ENCODE measurements at places on chromosomes 16 and 17. TPM values are rescaled to one million over a fixed set of nuclear protein-coding genes. Genes with fewer than 3 reads are reported as not detected.

GRCh38 chr17:57880086-57880456 is 30.2 kb upstream of the MRPS23 start:
- no peak for DNase-seq

DNA sequence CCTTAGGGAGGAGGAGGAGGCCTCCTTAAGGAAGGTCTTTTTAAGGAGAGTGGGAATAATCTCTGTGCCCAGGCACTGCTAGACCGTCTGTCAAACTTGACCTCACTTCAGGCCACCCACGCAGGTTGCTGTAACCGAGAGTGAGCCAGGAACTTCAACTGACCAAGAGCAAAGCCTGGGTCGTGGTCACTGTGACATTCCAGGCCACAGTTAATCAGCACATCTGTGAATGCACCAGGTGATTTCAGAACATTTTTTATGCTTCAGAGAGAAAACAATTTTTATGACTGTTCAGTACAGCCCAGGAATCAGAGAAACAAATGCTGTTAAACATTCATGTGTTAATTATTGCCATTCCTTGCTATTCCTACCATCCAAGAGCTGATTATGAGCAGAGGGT is 226.6 kb upstream of the ASIC2 start:
- no peak for DNase-seq

DNA sequence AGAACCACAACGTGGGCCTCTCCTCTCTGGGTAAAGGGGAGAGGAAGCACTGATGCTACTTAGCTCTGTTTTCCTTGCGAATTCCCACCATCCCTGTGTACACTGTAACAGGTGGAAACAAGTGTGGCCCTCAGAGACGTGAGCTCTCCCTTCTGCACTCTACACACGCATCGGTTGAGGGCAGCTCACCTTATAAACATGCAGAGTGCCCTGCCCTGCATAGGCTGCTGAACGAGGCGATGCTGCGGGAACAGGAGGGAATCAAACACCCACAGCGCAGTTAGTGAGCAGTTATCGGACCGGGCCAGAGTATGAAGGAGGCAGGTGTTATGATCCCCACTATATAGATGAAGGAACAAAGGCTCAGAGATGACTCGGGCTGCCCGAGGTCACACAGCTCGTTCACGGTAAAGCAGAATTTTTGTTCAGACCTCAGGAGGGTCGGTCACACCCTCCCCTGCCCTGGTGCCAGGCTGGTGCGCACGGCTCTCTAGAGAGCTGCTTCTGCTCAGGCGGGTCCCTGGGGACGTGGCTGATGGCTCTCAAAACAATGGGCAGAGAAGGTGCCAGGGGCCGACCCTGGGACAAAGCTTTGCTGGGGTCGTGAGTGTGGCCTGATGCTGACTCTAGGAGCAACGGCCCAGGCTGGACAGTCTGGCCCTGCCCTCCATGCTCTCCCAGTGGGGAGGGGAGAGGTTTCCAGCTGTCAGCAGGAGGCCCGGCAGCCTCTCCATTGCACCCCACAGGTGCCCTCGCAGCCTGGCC is 68.5 kb downstream of the RPH3AL start:
- no peak for DNase-seq

GRCh38 chr17:17698371-17698770 is 17.1 kb downstream of the RAI1 start:
- no peak for DNase-seq

- no peak for DNase-seq
These were observed 21.2 kb downstream of the TBX2 start for GRCh38 chr17:61420745-61421398.

DNA sequence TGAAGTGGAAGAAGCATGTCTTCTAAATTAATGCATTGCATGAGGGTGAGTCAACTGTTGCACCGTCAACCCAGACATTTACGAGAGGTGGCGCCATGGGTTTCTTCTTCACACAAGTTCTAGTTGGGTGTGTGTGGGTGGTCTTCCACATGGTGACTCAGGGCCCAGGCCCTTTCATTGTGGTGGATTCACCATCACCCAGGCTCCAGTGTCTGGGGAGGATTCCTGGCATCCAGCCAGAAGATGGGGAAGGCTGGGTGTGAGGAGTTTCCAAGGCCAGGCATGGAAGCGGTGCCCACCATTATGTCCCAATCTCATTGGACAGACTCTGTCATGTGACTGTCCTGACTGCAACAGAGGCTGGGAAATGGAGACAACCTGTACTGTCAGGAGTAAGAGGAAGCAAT is 21.4 kb upstream of the JPH3 start:
- no peak for DNase-seq

DNA sequence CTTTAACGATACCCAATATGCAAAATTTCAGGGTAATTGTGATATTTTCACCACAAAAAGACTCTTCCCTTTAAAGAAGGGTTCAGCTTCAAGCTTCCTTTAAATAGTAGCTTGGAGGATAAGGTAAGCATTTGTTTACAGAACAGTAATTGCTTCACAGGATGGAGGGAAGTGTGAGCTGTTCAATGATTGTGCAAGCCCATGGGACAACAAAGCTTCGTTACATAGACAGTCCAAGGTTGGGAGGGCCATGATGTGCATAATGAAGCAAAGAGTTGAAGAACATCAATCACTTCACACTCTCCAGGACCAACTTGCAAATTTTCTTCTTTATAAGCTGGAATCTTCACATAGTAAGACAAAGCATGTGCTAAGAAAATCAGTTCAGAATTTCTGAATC is 145.0 kb upstream of the ASIC2 start:
- DNase-seq, result no peak

- no peak for DNase-seq
These were observed 17.9 kb upstream of the TRPV3 start for GRCh38 chr17:3575511-3575910.

GRCh38 chr16:81720973-81721906 is 57.9 kb upstream of the PLCG2 start:
- no peak for DNase-seq

DNA sequence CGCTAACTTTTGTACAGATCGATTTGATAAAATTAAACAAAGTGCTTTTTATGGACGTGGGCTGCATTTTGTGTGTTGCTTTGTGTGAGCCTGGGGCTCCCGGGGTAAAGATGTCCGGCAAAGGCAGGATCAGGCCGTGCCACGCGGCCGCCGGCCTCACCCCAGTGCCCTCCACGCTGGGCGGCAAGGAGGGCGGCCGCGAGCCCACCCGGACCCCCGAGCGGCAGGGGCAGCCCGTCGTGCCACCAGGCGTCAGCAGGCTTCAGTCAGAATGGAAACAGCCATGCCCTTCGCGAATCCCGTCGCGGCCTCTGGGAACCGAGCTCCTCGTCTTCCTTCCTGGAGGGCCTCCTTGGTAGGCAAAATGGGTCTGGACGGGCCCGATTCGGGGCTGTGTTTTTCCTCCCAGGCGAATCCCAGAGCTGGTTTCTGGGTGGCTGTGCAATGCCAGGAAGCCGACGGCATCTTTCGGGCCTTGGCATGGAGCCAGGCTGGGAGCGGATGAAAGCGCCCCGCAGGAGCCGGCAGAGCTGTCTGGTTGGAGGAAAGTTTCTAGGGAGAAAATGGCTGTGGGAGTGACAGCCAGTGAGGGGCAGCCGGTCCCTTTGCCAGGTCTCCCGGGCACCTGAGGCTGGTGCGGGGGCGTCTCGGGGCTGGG is 5.5 kb downstream of the SOX8 start:
- no peak for DNase-seq

- no peak for DNase-seq
These were observed 51.8 kb upstream of the JPH3 start for GRCh38 chr16:87550495-87550961.

- no peak for DNase-seq
These were observed 98.3 kb upstream of the HLF start for GRCh38 chr17:55166506-55166905.

DNA sequence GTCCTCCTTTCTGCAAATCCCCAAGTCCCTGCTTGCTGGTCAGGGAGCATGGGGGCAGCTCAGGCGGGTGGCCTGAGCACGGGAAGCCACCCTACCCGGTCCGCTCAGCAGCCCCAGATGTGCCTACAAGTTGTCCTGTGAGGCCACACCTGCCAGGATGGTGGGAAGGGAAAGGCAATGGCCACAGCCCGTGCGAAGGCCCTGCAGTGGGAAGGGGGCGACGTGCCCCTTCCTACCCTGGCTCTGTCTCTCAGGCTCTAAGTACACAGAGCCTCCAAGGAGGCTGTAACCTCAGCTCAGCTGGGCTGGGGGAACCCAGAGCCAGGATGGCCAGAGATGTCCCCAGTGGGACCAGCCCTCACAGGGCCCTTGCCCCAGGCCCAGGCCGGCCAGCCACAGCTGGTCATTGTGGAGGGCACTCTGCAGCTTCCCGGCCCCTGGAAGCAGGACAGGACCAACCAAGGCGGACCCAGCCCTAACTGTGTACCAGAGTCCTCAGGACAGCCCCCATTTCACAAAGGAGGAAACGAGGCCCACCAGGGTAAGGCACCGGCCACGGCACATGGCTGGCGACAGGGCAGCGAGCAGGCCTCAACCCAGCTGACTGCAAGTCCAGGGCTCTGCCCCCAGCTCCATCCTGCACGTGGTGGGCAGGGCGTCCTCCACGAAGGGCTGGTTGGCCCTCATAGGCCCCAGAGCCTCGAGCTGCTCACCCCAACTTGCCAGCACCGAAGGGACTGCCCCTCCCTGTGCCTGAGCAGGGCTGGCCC is 82.3 kb downstream of the RTN4RL1 start:
- no peak for DNase-seq

- no peak for DNase-seq
These were observed 410 bp upstream of the HOXB5 start for GRCh38 chr17:48593840-48594537.

- no peak for DNase-seq
These were observed 263.0 kb upstream of the RPL38 start for GRCh38 chr17:73940511-73940910.

GRCh38 chr17:14340857-14341754 is 40.2 kb downstream of the HS3ST3B1 start:
- DNase-seq, result no peak

GRCh38 chr16:25966172-25967097 is 274.7 kb downstream of the HS3ST4 start:
- no peak for DNase-seq

GRCh38 chr16:23334950-23335349 is 32.8 kb downstream of the SCNN1B start:
- no peak for DNase-seq

DNA sequence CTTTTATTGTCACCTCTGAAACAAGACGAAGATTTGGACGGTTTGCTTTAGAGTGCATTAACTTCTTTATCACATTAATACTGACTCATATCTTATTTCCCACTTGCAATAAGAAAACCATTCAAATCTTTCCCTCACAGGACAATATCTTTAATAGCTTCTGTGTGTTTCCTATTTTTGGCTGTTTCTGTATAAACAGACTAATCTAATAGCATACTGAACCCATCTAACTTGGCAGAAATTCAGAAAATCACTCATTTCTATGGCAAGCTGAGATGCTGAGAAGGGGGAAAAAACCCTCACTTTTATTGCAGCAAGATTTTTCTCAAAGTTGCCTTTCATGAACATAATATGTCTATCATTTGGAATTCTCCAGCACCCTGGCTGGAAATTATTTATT is 524.9 kb downstream of the WWOX start:
- no peak for DNase-seq

DNA sequence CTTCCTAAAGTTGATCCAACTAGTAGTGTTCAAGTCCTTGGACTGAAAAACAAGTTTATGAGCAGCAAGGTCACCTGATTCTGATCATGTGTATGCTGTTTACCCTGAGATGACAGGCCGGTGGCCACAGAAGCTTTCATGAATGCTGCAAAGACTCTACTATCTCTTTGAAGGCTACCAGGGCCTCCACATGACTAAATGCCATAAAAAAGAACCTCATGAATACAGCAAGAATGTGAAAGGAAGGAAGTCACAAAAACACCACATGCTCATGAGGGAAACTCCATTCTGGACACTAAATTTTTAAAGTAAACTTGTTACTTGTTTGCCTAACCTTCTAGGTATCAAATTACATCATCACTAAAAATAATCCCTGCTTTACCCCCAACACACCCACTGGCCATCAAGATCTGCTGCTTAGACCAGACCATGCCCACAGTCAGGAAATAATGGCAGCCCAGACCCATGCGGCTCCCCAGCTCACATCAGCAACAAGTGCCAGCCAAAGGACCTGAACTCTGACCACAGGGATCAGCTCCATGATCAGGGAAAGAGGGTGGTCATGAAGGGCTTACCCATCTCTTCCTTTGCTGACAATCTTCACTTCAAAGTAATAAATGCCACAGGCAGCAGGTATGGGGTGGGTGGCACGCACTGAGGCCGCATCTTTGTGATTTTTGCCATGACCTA is 1.4 kb downstream of the RANBP10 start:
- no peak for DNase-seq

- no peak for DNase-seq
These were observed 77.7 kb upstream of the EEF2KMT start for GRCh38 chr16:5175266-5175665.

- no peak for DNase-seq
These were observed 57.3 kb downstream of the EPN2 start for GRCh38 chr17:19294443-19294842.

DNA sequence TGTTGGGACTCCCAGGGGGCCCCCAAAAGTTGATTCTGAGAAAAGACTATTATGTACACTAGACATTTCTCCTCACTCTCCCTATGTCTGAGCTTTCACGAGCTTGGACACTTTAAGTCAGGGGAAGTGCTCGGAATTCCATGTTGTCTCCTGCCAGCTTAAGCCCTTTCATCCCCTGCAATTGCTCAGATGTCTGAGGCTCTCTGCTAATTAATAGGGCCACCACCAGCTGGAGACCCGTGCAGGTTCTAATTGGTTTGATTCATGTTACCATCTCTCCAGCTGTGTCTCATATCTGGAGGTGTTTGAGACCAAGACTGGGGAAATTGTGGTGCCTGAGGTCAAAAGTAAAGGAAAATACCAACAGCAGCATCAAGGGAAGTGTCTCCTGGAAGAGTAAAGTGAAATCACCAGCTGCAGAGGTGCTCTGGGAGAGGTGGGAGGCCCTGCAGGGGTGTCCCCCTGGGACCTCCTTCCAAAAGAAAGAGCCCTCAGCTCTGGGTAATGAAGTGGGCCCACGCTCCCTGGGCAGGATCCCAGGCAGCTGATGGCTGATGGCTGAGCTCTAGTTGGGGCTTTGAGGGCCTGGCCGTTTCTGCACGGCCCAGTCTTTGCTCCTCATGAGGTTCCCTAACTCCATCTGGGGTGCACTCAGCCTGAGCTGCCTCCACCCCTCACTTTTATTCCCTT is 5.8 kb upstream of the UTS2R start:
- DNase-seq, result no peak

- DNase-seq, result no peak
These were observed 11.1 kb downstream of the HS3ST3B1 start for GRCh38 chr17:14311981-14312380.

DNA sequence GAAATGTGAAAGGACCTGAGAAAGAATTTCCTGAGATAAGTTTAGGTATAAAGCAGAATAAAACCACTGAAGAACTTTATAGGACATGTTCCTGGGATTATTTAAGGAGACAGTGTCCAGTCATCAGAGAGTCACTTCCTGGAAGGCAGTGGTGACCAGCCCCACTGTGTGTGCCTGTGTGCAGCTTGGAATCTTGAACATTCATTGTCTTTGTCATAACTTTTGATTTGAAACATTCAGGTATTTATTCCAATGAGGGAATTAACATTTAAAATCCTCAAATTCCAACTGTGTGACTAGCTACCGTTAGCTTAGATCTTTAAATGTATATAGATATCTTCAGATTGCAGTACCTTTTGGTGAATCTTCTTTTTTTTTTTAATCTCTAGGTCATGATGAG is 61.7 kb upstream of the MRC2 start:
- no peak for DNase-seq

DHX8 gene
- 36.8 TPM for total RNA-seq

SEPTIN1 gene
- 0.47 TPM for total RNA-seq

C17orf113 gene
- not detected for total RNA-seq

CCDC47 gene
- total RNA-seq, result 70.1 TPM

ZG16 gene
- total RNA-seq, result not detected

MARVELD3 gene
- total RNA-seq, result not detected

NPIPB2 gene
- 2.4 TPM for total RNA-seq

CD300H gene
- not detected for total RNA-seq

DLX4 gene
- not detected for total RNA-seq

EPX gene
- not detected for total RNA-seq

Data from glomerular endothelial cell (primary cell).